Suprapubic skin (tissue), 4 donors: ENCODE measurements at places on chromosomes 1 and 21.

DNA sequence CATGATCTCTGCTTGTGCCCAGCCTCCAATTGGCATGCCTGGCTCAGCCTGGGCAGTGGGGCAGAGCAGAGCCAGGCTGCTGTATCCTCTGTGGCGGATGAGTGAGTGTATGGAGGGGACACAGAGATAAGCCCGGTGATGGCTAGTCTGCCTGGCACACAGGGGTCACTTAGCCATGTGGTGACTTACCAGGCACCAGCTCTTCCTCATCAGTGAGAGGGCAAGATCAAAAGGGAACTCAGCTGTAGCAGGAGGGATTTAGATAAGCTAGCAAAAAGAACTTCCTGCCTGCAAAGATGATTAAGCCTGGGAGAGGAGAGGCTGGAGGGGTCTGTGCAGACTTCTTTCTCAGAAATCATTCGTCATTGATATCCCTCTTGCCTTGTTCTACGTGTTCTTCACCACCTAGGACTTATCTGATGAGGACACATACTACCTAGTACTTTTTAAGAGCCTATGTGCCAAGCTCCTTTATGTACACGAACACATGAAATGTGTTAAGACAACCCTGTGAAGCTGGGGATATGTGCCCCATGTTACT lies 7.9 kb downstream of the KIF21B start:
- DNase-seq, result no peak

DNA sequence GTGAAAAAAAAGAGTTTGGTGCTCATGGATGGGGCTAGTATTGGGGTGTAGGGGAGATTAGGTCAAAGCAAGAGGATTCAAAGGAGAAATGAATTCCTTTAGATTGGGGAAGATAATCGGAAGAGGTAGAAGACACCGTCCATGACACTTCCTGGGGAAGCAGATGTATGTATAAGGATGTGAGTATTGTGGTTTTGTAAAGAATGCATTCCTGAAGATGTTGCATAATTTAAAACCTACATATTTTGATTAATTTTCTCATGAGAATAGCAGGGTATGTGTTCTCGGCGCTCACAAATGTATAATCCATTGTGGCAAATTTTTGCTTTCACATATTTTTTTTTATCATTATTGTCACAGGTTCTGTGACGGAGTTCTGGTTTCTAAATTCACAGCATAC lies 5.5 kb upstream of the LGALS8 start:
- no peak for DNase-seq

- no peak for DNase-seq
Observed at GRCh38 chr1:178540646-178541045, 27.7 kb downstream of the TEX35 start.

DNA sequence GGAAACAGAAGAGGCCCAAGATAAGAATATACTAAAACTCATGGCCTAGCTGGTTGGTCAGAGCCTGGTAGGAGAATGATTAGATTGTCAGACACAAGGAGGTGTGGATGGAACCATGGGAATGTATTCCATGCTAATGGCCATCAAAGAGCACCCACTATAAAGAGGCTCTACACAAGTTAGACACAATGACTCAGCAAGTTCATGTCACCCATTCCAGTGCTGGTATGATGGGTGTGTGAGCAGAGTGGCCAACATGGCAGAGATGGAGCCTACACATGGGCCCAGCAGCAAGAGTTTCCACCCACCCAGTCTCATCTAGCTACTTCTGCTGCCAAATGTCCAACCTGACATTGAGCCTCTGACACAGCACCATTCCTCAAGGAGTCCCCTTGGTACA lies 97.5 kb upstream of the COG2 start:
- DNase-seq, result no peak

DNA sequence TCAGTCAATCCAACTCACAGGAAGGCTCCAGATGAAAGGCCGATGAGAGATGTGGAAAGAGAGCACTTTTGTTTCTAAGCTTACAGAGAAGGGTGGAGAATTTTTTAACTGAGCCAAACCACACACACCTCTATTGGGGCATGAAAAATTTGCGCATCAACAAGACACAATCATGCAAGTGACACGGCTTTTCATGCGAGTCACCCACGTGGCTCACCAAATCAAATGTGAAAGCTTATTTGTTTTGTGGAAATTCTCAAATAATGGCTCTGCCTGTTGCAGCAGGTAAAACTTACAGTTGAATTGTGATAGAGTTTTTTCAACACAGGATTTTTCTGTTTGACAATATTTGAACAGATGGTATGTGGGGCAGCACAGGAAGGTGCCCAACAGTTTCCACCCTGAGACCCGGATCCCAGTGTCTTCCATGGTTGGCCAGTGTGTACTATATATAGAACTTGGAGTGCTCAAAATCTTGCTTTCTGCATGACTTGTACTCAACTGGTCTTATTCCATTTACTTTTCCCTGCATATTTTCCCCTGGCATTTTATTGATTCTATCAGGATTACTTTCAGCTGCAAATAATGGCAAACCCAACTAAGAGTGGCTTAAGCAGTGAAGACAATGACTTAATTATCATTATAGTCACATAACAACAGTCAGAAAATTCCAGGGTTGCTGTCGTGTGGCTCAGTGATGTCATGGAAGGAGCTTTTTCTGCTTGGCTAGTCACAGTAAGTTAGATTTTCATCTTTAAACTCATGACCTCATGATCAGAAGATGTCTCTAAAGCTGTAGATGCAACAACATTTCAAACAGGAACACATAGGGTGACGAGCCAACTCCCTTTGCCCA lies 90.6 kb upstream of the SIM2 start:
- no peak for DNase-seq

DNA sequence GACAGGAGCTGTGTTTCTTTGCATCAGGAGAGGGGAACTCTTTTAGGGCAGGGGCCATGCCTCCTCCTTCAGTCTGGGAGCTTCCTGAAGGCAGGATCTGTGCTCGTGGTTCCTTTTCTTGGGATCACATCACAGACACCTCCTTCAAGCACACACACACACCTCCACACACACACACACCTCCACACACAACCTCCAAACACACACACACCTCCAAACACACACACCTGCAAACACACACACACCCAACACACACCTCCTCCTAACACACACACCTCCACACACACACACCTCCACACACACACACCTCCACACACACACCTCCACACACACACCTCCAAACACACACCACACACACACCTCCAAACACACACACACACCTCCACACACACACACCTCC lies 10.5 kb downstream of the LGR6 start:
- no peak for DNase-seq

- DNase-seq, result peak; percentile 47
Observed at GRCh38 chr1:47676311-47677054, 238.6 kb downstream of the FOXD2 start.

- DNase-seq, result no peak
Observed at GRCh38 chr1:2271211-2271721, 43.1 kb downstream of the SKI start.

- DNase-seq, result no peak
Observed at GRCh38 chr21:42401154-42401553, 2.5 kb upstream of the UBASH3A start.

DNA sequence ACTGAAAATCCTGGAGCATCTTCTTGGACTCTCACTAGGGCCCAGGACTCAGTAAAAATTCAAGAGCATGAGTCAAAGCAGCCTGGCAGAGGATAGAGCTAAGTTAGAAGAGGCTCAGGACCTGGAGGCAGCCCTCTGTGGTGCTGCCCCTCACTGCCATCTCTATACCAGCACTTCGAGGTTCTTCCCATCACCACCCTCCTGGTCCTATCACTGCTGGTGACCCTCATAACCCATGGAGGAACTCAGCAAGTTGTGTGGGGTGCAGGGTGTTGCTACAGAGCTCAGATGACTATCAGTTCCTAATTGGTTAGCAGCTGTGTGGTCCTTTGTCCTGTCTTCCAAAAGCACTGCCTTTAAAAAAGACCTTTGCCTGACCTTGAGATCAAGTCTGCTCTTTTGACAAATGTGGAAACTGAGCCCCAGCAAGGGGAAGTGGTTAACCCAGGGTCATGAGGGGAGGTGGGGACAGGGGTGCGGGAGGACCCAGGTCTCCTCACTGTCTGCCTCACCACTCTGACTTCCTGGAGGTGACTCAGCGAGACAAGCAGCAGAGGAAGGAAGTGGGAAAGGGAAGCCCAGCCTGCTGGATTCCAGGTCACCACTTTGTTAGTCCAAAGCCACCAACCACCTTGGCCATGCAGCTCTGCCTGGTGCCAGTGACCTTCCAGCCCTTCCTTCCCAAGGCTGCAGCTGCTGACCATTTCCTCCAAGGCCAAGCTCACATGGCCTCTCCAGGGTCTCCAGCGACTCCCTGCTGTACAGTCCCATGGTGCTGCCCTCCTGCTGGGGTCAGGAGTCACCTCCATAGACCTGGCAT lies 199.4 kb upstream of the EDN2 start:
- no peak for DNase-seq
